Suprapubic skin (tissue), 4 donors: ENCODE measurements at places on chromosomes 1 and 21. TPM values are rescaled to one million over a fixed set of nuclear protein-coding genes. Genes with fewer than 3 reads are reported as not detected.

COL16A1 gene
- total RNA-seq = 188 TPM

UBASH3A gene
- 0.47 TPM for total RNA-seq

MAN1C1 gene
- 7.3 TPM for total RNA-seq

MAP7D1 gene
- total RNA-seq = 99.2 TPM

DNA sequence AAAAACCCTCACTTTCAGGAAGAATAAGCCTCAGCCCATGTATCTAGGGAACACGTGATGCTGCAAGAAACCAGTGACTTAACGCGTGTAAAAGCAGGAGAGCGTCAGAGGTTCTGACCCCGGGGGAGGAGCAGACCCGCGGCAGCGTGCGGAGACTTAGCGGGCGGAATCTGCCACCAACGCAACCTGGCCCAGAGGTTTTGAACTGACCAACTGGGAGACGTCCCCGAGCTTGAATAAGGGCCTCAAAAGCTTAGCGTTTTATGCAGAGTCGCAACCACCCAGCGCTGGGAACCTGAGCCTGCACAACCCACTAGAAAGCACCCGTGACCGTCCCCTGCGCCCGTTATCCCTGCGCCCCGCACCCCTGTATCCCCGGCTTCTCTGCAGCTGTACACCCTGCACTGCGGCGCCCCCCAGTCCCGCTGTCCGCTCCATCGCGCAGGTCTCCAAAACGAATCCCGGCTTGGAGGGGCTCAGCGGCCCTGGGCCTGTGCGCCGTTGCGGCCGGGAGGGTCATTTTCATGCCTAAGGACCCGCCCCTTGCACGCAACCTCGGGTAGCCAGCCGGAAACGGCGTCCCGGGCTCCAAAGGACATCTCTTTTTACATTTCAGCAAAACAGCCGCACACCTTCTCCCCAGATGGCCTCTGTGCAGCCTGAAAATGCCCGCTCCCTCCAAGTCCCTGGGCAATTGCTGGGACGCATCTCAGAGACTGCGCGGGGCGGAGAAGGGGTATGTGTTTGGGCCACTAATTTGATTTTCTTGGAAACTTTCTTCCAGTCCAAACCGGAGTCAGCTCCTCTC lies 29.4 kb upstream of the TRIM17 start:
- H3K27ac ChIP-seq = no peak overlapping the region
- peak overlapping the region; percentile 43 for H3K4me3 ChIP-seq

DNA sequence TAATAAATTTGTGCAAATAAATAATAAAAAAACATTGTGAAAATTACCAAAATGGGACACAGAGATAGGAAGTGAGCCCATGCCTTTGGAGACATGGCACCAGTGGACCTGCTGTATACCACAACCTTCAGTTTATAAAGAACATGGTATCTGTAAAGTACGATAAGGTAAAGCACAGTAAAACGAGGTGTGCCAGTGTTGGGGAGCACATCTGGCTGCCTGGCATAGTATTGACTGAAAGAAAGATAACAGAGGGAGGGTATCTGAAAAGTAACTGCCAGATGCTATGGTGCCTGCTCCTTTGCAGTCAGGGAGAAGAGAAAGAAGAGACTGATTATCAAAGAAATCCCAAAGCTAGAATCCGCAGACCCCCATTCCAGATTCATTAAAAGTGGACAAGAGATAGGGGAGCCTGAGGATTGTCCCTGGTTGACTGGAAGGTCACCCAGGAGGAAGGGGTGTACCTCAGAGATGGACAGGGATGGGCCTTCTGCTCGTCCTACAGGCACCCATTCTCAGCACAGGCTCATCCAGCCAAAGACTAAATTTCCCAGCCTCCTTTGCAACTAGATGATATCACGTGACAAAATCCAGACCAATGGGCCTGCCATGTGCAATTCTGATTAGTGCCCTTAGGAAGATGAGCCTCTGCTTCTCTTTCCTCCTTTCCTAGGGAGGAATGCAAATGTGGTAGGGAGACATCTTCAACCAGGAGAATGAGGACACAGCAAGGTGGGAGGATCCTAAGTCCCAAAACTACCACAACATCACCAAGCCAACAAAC lies 12.9 kb upstream of the ETS2 start:
- H3K4me3 ChIP-seq = no peak overlapping the region
- no peaks in the 10 kb centered on the region for H3K36me3 ChIP-seq
- no peak overlapping the region for H3K27ac ChIP-seq

GRCh38 chr1:77015748-77016341 lies 148.6 kb downstream of the ST6GALNAC5 start:
- no peaks in the 10 kb centered on the region for H3K36me3 ChIP-seq
- no peaks in the 10 kb centered on the region for H3K4me1 ChIP-seq
- H3K27ac ChIP-seq = no peak overlapping the region
- DNase-seq = no peak
- no peak overlapping the region for H3K4me3 ChIP-seq
- H3K27me3 ChIP-seq = no peaks in the 10 kb centered on the region

GRCh38 chr1:236534151-236534651 lies 10.4 kb downstream of the LGALS8 start:
- peaks cover 16% of the 10 kb centered on the region for H3K4me1 ChIP-seq
- H3K27me3 ChIP-seq = no peaks in the 10 kb centered on the region
- no peak overlapping the region for H3K4me3 ChIP-seq

GRCh38 chr1:202243006-202243405 lies 49.4 kb downstream of the LGR6 start:
- DNase-seq = peak; percentile 44
- H3K27ac ChIP-seq = no peak overlapping the region
- no peaks in the 10 kb centered on the region for H3K36me3 ChIP-seq

DNA sequence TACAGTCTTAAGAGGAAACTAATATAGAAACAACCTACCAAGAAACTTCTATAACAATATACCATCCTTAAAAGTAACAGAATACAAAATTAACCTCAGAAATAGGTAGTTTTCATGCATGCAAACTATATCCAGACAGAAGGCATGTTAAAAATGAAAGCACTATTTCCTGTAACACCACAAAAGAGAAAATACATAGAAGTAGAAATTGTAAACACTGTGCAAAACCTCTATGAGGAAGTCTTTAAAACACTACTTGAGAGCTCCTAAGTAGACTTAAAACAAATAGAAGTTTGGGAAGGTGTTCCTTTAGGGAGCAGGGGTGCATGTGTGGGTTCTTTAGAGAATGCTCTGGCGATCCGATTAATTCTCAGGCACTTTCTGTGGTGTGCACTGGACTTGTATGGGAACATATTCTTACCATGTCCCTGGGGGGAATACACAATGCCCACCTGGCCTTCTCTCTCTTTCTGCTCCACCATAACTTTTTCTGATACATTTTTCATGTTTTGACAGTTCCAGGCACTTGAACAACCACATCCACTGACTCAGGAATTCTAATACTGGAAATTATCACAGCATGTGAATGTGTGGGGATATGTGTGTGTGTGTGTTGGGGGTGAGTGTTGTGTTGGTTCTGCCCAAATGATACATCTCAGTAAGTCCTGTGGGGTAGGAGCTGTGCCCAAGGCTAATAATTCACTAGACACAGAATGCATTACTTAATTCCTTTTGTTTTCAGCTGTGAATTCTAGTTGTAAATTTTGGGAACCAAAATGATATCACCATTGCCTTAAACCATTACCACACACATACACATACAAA lies 866.3 kb upstream of the B3GALT2 start:
- H3K4me1 ChIP-seq = no peaks in the 10 kb centered on the region
- no peaks in the 10 kb centered on the region for H3K36me3 ChIP-seq
- H3K27me3 ChIP-seq = no peaks in the 10 kb centered on the region
- H3K27ac ChIP-seq = no peak overlapping the region
- no peak for DNase-seq
